ENCODE measurements at places on chromosomes 4 and X.

DNA sequence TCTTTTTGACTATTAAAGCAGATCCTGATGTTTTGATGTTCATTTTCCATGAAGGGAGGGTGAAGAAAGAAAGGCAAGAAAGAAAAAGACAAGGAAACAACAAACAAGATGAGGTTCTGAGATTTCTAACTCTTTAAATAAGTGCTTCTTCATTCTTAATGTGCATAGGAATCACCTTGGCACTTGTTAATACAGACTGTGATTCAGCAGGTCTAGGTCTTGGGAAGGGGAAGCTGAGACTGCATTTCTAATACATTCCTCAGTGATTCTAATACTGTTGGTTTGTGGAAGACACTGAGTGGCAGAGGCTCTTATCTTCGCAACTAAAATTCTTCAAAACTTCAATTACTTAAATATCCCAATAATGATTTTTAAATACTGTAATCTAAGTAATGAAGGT is 95.2 kb upstream of the NAP1L5 start:
- no peak for DNase-seq

- DNase-seq, result no peak
Observed at GRCh38 chrX:31993637-31994036, 921.8 kb upstream of the FTHL17 start.

GRCh38 chr4:150224896-150225591 is 146.8 kb downstream of the DCLK2 start:
- DNase-seq, result no peak

- no peak for DNase-seq
Observed at GRCh38 chr4:98794565-98795205, 134.2 kb downstream of the EIF4E start.

GRCh38 chr4:8639021-8639420 is 46.5 kb downstream of the CPZ start:
- no peak for DNase-seq

DNA sequence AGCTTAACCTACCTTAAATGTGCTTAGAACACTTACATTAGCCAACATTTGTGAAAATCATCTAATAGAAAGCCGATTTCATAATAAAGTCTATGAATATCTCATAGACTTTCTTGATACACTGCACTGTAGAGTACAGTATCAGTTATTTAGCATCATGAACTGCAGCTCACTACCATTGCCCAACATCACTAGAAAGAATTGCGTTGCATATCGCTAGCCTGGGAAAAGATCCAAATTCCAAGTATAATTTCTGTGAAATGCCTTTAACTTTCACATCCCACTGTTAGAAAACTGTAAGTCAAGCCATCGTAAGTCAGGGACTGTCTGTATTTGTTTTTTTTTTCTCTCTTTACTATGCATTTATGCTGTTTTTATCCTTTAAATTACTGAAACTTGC is 918.6 kb upstream of the PABPC4L start:
- no peak for DNase-seq

GRCh38 chr4:122652379-122652778 is 31.5 kb upstream of the IL21 start:
- DNase-seq, result no peak

DNA sequence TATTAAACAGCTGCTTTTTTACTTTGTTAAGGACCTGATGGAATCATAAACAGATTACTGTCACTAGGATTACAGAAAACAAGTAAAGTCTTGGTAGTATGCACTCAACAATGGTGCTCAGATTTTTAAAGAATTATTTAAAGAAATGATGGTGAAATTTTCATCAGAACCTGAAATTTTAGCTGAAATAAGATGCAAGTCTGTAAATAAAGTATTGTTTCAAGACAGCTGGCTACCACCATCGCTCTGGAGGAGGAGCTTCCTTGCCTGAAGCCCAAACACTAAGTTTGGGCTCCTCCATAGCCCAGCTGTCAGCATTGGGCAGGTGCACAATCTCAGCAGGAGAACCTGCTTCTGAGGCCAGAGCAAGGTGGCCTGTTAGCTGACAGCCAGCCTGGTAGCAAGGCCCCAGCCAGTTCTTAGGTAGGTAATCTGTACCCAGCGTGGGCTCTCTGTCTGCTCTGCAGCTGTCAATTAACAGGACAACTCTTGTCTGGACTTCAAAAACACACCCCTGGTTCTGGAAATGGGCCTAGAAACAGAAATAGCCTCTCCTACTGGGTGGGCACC is 4.6 kb downstream of the GAB1 start:
- no peak for DNase-seq

- DNase-seq, result no peak
Observed at GRCh38 chr4:74023709-74024108, 14.8 kb downstream of the CXCL3 start.

Measured in substantia nigra (tissue), 51 donors.